Cardiac muscle cell (in vitro differentiated cells and primary cell): ENCODE measurements at places on chromosomes 6 and 20.

- peak; percentile 58 for DNase-seq
Observed at GRCh38 chr6:154932515-154933027, 62.5 kb upstream of the TIAM2 start.

GRCh38 chr6:4506792-4507191 lies 269.4 kb upstream of the CDYL start:
- no peak for DNase-seq

GRCh38 chr6:85113934-85114580 lies 335.8 kb upstream of the NT5E start:
- peak; percentile 9 for DNase-seq

DNA sequence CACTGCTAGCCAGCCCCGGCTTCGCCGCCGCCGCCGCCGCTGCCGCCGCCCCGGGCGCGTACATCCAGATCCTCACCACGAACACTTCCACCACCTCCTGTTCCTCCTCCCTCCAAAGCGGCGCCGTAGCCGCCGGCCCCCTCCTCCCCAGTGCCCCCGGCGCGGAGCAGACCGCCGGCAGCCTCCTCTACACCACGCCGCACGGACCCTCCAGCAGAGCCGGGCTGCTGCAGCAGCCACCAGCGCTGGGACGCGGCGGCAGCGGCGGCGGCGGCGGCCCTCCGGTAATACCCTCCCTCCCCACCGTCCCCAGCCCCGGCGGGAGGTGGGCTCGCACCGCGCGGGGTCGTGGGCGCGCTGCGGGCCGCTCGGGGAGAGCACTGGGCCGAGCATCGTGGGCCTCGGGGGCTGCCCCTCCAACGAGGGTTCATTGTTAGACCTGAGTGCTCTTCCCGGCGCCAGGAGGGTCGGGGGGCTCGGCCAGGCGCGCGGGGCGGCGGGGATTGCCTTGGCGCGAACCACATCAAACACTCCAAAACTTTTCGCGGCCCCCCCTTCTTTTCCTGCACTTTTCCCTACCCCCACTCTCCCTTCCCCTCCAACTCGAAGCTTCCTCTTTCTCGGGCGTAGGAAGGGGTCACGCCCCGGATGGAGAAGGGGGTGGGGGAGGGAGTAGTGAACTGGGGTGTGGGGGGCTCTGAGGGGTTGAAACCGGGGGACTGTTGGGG lies 827 bp downstream of the E2F3 start:
- peak; percentile 71 for DNase-seq

GRCh38 chr6:156720691-156721685 lies 56.2 kb upstream of the ARID1B start:
- DNase-seq, result no peak

- DNase-seq, result no peak
Observed at GRCh38 chr6:108805611-108806167, 42.5 kb upstream of the ARMC2 start.

- DNase-seq, result no peak
Observed at GRCh38 chr20:49594931-49595315, 27.0 kb upstream of the PTGIS start.

- DNase-seq, result no peak
Observed at GRCh38 chr20:17210983-17211382, 15.9 kb upstream of the PCSK2 start.

GRCh38 chr6:45619994-45620471 lies 242.3 kb upstream of the SUPT3H start:
- DNase-seq, result peak; percentile 33

DNA sequence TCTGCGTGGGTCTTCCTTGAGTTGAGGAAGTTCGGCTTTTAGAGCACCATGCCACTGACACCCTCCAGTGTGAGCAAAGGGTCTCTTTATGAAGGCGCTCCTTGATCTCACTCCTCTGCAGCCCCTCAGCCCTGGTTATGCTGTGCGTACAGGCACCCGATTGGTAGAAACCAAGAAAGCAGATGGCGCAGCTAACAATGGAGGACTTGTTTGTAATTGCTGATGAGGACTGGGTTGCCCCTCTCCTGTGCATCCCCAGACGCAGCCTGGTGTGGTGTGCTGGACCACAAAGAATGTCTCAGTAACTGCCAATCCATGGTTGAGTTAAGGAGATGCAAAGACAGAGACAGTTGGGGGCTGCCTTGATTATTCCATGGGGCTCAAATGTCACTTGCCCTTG lies 30.2 kb downstream of the INSM1 start:
- no peak for DNase-seq

GRCh38 chr6:16089232-16090062 lies 39.4 kb upstream of the MYLIP start:
- DNase-seq, result peak; percentile 50

DNA sequence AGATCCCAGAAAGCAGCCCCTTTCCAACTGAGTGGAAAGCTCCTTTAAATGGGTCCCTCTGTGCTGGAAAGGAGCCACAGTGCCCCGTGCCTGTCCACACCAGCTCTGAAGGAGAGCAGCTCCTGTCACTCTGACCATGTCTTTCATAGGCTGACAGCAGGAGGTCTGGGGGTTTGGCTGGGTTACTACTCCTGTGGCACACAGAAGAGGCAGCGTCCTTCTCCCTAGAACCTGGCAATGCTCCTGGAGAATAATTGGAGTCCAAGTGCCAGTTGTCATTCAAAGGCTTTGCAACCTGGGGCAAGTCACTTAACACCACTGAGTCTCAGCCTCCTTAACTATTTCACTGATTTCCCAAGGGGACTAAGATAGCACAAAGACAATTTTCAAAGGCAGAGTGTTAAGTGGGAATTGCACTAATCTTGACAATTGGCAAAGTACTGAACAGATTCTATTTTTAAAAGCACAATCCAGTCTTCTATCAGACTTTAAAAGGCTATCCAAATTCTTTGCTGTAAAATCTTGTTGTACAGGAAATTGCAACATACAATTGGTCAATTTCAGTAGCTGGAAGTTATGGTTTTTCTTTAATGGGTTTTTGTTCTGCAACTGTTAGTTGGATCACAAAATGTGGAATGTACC lies 457.2 kb downstream of the KIF16B start:
- peak; percentile 66 for DNase-seq

DNA sequence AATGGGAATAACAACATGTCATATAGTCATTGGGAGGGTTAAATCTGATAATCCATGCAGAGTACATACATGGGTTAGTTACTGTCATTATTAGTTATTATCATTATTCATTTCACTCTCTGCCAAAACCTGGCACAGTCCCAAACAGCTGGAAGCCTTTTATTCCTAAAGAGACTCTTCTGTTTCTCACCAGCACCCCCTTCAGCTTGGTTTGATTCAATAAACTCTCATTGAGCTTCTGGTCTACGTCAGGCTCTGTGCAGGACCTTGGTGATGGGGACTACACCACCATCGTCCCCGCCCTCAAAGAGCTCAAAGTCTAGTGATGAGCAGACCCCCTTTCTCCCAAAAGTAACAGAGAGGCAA lies 2.3 kb downstream of the KCNK15 start:
- DNase-seq, result no peak

- DNase-seq, result no peak
Observed at GRCh38 chr6:26468829-26469228, 11.1 kb downstream of the BTN2A1 start.

- DNase-seq, result no peak
Observed at GRCh38 chr6:169868458-169868857, 117.0 kb downstream of the ERMARD start.

DNA sequence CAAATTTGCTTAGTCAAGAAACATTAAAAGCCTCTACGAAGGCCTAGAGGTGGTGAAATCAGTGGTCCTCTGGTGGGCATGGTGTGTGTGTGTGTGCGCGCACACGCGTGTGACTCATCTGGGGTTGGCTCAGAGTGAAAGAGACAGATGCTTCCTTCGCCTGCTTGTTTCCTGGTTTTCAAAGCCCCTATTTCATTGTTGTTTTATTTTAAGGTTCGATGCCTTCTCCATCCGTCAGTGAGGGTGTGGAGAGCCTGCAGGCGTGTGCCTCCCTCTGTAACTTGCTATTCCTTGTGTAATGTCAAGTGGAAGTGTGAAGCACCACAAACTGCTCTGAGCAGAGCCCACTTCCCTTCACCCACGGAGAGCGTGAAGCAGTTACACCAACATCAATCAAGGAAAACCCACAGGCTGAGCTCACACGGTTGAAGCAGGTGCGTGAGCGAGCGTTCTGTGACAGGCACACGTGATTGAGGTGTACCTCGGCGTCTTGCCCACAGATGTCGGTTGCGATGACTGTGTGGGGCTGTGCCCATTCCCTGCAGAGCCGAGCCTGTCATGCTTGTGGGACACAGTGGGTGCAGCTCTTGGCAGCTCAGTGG lies 233.9 kb downstream of the PRL start:
- DNase-seq, result no peak

- DNase-seq, result no peak
Observed at GRCh38 chr6:125200941-125201340, 47.4 kb downstream of the TPD52L1 start.

DNA sequence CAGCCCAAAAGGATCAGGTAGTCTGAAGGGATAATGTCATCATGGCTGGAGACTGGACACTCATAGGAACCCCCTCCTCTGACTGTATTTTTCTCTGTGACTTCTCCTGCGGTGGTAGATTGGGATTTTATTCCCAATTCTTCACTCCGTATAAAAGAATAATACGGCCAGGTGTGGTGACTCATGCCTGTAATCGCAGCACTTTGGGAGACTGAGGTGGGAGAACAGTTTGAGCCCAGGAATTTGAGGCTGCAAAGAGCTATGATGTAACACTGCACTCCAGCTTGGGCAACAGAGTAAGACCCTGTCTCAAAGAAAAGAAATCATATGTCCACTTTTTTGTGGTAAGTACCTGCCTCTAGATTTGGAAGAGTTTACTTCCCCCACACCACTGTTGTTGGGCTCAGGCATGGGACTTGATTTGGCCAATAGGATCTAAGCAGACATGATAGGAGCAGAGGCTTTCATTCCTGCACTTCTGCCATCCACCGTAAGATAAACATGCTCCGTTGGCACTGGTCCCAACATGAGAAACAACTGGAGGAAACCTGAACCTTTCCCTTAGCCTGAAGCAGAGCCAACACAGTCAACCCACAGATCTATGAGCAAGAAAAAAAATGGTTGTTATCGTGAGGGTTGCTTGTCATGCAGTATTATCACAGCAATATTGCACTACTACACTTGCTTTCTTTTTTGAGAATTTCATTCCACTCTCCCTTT lies 82.0 kb downstream of the JPH2 start:
- peak; percentile 84 for DNase-seq

DNA sequence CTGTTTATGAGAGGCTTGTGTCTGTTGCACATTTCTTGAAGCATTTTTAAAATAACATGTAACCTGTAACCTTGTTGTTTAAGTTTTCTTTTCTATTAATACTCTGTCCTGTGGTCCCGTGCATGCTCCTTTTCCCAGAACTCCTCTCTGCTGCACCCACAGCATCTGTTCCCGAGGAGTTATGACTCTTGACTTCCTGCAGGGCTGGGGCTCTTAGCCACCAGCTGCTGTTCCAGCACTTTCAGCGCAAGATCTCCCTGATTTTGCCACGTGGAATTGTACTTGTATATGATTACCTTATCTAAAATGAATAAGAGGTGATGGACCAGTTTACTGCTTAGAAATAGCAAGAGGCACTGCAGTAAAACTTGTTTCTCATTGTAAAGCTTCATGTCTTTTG lies 150.6 kb downstream of the QKI start:
- DNase-seq, result peak; percentile 26

GRCh38 chr6:11722220-11722619 lies 56.4 kb downstream of the ADTRP start:
- no peak for DNase-seq

- DNase-seq, result no peak
Observed at GRCh38 chr6:40444811-40445210, 142.4 kb downstream of the LRFN2 start.

- DNase-seq, result no peak
Observed at GRCh38 chr6:43276577-43277305, 21.3 kb upstream of the SLC22A7 start.

DNA sequence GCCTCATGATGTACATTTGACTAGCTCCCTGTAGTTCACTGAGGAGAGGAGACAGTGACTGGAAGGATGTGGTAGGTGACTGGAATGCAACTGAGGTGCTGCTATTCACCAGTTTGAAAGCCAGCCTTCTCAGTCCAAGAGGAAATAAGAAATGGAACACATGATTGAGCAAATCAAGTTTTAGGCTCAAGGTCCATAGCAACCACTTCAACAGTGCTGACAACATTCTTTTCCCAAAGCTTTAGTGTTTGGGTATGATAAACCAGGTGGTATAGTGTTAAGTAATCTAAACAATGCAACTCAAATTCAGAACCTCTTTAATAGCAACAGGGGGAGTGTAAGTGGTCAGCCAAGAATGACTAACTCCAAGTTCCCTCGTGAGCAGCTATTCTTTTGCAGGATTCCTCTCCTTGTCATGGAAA lies 9.2 kb downstream of the ZHX3 start:
- no peak for DNase-seq

DNA sequence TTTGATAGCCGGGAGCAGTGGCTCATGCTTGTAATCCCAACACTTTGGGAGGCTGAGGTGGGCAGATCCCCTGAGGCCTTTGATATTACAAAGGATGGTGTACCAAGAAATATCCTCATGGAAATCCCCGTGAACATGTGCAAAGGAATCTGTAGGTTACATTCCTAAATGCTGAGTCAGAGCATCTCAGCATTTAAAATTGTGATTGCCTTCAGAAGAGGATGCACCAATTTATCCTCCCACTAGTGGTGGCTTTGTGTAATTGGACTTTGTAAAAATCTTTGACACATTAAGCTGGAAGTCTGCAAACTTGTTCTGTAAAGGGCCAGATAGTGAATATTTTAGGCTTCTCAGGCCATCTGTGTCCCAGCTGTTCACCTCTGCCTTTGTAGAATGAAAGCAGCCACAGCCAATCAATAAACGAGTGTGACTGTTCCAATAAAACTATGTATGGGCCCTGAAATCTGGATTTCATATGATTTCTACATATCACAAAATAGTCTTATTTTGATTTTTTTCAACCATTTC lies 11.8 kb downstream of the TMEM14B start:
- peak; percentile 89 for DNase-seq

GRCh38 chr6:12973386-12973785 lies 256.8 kb downstream of the PHACTR1 start:
- peak; percentile 64 for DNase-seq

DNA sequence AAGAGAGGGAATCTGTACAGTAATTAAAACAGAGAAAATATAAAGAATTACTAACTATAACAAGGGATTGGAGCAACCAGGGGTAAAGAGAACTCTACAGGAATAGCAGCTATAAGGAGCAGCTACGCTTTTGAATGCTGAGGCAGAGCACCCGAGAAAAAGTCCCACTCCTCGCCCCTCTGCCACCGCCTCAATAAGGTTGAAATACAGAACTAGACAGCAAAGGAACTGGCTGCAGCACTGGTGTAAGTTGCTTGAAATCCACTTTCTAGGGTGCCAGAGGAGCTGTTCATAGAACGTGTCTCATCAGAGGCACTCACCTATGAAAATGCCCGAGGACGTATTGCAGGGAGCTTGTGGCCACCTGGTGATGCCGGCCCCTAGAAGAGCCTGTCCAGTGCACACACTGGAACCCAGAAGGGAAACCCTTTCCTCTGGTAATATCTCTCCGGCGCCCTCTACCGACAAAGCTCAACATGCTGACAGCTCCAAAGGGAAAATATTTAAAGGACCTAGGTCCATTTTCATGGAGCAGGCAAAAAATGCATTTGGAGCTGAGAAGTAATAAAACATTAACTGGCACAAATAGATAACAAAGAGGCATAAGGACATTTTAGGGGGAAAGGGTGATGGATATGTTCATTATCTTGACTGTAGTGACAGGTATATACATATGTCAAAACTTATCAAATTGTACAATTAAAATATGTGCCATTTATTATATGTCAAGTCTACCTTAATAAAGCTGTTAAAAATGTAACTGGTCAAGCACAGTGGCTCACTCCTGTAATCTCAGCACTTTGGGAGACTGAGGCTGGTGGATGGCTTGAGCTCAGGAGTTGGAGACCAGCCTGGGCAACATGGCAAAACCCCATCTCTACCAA lies 137.4 kb upstream of the HDAC2 start:
- DNase-seq, result peak; percentile 76
